ENCODE measurements at places on chromosomes 3 and 15.

GRCh38 chr3:131036986-131037385 lies 10.3 kb downstream of the NEK11 start:
- DNase-seq = no peak

DNA sequence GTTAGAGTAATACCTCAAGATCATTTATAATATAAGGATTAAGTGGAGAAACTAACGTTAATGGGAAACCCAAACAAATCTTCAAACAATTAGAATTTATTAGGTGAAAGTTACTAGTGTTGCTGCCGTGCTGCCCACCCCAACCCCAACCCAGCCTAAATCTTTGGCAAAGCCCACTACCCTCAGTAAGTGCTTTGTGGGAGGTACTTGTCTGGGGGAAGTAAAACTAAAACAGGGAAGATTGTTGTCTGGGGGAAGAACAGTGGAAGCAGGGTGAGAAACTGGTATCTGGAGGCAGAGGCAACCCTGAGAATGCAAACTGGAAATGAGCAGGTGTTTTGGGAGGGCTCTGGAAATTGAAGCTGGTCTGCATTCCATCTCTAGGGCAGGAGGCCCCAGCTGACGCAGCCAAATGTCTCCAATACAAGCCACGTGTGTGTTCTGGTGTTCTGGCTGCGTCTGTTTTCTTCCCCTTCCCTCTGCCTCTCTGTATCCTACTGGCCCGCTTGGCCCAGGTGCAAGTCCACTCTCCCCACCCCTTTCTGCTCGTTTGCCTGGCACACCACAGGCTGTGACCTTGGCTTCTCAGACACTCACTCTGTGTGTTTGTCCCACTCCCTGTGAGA lies 32.7 kb downstream of the FEM1B start:
- DNase-seq = no peak

DNA sequence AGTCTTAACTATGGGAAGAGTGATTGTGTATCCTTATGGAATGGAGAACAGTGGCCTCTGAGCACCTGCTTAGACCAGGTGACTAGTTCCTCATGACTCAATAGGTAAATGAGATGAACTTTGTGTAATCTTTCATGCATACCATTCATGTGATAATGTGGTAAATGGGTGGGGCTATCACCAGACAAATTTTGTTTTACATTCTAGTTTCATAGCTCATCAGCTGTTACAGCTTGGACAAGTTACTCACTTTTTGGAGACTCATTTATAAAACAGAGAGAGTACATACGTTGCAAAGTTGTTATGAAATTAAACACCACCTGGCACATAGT lies 103.7 kb upstream of the TGFBR2 start:
- DNase-seq = no peak

GRCh38 chr3:124748560-124749198 lies 18.4 kb downstream of the UMPS start:
- no peak for DNase-seq

- DNase-seq = no peak
Observed at GRCh38 chr3:63151897-63152296, 126.2 kb upstream of the SYNPR start.

DNA sequence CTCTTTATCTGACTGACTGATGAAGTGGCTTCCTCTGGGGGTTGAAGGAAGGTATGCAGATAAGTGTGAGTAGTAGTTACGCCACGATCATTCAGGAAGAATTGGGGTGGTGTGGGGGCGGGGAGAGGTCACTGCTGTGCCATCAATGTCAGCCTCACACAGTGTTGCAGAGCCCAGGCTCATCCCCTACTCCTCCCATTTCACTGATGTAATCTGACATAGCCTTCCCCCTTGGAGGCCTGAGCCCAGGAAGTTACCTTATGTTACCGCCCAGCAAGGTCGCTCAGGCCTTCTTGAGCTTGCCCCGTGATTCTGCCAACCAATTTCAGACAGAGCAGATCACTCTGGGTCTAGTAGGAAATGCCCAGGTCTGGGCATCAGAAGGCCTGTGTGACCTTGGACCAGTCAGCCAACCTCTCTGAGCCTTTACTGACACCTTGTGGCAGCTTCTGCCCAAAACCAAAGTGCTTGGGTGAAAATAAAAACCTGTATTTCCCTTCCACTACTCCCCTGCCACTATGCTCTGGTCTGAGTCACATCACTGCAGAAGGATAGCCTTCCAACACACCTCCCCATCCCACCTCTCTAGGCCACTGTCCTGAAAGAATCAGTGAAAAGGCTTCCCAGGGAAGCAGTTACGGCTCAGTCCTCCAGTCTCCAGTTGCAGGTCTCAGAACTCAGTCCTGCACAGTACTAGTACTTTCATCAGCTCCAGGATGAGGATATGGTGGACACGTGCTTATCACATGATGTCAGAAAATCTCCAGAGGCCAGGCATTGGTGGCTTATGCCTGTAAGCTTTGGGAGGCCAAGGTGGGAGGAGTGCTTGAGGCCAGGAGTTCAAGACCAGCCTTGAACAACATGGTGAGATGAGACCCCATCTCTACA lies 28.1 kb upstream of the INSYN1 start:
- no peak for DNase-seq

DNA sequence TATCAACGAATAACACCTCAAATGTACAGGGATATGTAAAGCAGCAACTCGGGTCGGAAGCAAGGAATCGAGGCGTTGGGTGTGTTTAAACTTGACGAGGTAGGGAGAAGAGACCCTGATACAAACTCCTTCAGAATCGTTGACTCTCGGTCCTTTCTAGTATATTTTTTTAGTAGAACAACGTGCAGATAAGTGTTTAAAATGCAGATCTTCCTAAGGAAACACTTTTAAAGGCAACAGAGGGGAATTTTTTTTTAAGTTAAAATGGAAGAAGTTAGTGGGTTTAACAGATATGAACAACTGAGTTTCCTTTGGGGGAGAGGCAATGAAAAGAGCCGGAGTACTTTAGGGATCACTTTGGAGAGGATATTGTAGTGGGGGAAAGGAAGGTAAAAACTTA lies 1.1 kb upstream of the KPNA4 start:
- DNase-seq = no peak

- DNase-seq = no peak
Observed at GRCh38 chr3:147418371-147418781, 9.2 kb downstream of the ZIC1 start.

GRCh38 chr3:171811295-171811912 lies 1.1 kb upstream of the PLD1 start:
- no peak for DNase-seq

DNA sequence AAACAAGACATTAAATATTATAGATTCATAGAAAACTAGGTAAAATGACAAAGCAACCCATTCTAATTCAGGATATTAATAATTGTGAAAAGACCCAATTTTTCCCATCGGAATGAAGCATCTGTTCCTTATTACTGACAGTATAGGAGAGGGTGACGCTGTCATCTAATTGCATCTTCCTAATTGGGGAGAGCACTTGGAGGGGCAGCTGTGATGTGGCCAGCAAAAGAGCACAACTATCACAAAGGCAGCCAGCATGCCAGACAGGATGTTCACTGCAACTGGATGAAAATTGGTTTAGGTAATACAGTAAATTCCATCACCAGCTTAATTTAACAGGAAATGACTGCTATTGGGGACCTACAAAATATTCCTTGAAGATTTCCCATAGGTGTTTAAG lies 21.9 kb upstream of the MINAR1 start:
- DNase-seq = no peak

DNA sequence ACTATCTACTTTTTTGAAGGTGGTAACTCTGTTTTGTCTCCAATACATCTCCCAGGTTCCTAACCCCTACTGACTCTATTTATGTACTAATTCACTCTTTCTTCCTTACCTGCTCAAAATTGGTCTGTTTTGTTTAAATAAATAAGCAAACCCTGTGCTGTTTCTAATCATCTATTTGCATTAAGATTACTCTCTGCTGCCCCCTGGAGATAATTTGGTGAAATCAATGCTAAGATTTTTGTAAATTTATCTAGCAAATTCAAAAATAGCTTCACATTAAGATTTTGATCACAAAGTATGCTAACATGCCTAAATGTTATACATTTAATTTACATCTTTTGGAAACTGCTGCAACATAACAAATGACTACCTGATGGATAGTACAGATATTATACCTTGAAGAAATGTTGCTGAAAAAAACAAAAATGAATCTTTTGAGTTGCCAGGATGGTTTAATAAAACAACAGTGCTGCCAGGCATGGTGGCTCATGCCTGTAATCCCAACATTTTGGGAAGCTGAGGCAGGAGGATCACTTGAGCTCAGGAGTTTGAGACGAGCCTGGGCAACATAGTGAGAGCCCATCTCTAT lies 4.4 kb upstream of the CD200R1 start:
- no peak for DNase-seq

- no peak for DNase-seq
Observed at GRCh38 chr3:147943265-147943945, 534.2 kb downstream of the ZIC1 start.

DNA sequence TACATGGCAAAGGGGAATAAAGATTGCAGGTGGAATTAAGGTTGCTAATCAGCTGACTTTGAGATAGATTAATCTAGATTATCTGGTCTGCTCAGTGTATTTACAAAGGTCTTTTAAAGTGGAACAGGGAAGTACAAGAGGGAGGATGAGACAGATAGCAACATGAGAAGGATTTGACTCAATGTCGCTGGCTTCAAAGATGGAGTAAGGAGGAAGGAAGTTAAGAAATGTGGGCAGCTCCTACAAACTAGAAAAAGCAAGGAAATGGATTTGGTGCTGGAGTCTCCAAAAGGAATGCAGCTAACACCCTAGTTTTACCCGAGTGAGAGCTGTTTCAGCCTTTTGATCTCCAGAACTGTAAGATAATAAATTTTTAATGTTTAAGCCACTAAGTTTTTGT lies 180.7 kb upstream of the TTC14 start:
- no peak for DNase-seq

- no peak for DNase-seq
Observed at GRCh38 chr3:147299656-147300055, 106.7 kb downstream of the ZIC4 start.

DNA sequence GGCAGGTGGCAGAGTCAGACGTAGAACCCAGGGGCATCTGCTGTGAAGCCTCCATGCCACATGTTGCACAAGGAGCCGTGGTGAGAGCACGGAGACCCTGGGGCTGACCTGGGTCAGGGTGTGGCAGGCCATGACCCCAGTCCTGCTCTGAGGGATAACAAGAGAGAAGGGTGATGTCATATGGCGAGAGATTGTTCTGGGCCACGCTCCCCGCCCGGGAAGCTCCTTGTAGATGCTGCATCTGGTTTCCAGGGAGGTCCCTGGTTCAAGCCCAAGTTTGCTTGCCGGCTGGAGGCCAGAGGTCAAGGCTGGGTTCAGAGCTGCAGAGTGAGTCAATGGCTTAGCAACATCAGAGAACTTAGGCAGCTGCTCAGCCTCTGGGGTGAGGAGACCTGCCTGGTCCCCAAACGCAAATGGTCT lies 17.3 kb downstream of the FGD5 start:
- DNase-seq = no peak

DNA sequence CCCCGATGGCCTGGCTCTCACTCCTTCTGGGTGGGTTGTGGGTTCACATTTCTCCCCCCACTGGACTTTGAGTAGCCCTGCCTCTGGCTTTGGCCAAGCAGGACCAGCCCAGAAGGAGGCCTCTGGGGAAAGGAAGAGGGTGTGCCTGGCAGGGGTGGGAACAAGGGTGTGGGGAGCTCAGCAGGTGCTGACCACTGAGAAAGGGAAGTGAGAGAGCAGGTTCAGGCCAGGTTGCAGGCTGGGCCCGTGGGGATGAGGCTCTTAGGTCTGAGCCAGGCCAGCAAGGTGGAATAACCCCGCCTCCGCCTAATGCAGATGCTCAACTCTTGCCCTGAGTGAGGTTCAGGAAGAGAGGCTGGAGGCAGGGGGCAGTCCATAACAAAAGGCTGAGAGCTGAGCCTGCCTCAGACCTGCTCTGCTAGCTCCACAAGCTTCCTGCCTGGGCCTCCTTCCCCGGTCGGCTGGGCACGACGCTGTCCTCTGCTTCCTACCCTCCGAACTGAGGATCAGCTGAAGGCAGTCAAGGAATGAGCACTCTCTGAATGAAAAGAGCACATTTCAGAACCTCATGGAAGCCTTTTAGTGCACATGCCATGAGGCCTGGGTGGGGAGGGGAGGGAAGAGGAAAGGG lies 82.7 kb downstream of the TLE3 start:
- DNase-seq = no peak

GRCh38 chr3:183489455-183490210 lies 61.2 kb upstream of the MCF2L2 start:
- no peak for DNase-seq

DNA sequence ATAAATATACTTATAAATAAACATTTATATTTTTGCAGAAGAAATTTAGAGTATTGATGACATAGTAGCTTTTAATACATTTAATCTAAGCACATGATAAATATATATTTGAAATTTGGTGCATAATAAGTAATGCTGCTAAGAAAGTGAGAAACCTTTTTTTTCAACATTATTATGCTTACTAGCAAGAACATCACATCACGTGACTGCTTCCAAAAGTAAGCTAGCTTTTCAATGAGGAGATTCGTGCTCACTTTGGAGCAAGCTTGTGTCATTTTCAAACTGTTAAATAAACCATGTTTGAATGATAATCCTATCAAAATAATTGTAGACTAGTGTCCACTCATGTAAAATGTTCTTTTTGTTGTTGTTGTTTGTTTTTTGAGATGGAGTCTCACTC lies 109.0 kb upstream of the SLC4A7 start:
- no peak for DNase-seq

DNA sequence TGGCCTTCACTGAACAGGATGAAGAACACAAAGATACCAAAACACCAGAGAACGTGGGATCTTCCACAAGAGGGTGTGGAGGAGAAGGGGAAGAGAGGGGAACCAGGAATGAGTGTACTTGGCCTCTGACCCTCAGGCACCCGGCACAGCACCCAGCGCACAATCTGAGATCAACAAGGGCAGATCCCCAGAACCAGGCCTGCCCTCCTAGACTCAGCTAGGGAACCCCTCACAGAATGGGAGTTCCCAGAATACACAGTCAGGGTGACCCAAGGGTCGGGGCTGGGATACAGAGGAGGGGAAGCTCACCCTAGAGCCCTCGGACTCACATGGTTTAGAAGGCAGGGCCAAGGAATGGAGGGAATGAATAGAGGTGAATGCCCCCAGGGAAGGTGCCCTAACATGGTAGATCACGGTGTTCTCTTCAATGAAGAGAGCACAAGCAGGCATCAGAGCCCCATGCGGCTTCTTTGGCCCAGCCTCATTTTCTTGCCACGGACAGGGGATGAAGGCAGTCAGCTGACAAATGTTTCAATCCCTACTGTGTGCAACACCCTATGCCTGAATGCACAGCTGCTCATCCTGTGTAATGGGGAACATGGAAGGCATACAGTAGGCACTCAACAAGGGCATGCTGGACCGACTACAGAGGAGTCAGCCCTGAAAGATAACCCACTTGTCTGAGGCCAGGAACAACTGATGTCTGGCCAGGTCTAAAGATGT lies 13.1 kb downstream of the BMF start:
- DNase-seq = no peak

Data from left hindlimb (tissue), 1 donor.